ENCODE measurements at places on chromosomes 2 and 18. TPM values are rescaled to one million over a fixed set of nuclear protein-coding genes. Genes with fewer than 3 reads are reported as not detected.
A peak's percentile ranks its signal among the peaks of the same experiment; 100 is the strongest.

DNA sequence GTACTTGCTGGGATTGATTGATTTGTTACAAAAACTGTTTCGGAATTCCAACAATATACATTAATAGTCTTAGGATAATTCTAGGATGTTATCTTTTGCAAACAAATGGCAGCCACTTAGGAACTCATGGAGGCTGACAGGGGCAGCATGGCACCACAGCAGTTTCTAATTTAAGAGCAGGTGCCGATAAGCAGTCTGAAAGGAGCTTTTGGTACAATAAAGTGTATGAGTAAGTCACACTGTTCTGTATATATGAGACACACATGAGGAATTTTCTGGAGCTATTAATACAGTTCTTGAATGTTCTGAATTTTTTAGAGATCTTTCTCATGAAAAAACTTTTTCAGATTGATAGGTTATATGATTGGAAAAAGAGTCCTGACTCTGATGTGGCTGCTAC is 52.2 kb downstream of the EIF5B start:
- DNase-seq = no peak

DNA sequence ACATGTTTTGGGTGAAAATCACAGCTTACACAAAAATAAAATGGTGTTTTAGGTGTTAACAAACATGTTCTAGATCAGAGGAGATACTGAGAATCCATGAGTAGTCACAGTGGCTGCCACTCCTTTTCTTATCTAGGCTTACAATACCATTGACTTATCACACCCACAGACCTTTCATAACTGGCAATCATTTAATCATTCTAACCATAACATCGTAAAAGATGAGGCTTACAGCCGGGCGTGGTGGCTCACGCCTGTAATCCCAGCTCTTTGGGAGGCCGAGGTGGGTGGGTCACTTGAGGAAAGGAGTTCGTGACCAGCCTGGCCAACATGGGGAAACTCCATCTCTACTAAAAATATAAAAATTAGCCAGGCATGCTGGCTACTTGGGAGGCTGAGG is 18.8 kb upstream of the SERPINB5 start:
- DNase-seq = no peak

DNA sequence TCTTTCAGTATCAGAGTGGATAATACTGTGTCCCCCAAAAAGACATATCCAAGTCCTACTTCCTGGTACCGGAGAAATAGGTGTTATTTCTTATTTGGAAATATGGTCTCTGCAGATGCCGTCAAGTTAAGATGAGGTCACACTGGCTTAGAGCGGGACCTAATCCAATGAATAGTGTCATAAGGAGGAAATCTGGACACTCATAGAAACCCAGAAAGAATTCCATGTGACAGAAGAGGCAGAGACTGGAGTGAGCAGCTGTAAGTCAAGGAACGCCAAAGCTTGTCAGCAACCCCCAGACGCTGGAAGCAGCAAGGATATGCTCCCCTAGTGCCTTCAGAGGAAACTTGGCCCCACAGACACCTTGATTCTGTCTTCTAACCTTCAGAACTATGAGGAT is 69.8 kb downstream of the CCBE1 start:
- no peak for DNase-seq

DNA sequence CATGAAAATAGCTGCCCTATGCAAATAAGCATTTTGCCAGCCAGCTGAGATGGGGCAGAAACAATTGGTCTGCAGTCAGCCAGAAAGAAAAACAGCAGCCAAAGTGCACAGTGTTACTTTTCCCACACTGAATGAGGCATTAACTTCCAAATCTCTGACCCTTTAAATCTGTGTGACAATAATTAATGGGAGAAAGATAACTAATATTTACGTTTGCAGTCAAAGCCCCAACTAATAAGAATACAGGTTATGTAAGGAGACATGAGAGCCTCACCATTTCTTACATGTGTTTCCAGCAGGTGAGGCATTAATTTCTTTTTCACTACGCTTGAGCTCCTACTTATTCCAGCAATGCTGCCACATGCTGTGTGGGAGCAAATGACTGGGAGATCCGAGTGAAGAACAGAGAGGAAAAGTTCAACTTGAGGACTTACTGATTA is 339.0 kb downstream of the SATB2 start:
- no peak for DNase-seq

DNA sequence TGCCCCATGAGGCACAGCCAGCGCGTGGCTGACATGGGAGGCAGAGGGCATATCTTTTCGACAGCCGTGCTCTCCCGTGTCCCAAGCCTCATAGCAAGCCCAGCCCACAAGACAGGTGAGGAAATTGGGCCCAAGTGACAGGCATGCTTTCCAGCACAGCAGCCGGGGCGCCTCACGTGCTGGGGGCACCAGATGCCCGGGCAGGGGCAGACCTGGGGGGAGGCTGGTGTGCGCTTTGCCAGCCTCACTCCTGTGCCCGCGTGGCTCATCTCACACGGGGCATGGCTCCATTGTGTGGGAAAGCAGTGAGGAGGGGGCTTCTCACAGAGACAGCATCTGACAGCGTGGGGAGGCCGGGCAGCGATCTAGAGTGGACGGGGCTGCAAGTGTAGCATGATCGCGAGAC is 93.2 kb downstream of the USP40 start:
- DNase-seq = no peak

GRCh38 chr2:149184991-149185390 is 145.4 kb upstream of the LYPD6 start:
- no peak for DNase-seq

- DNase-seq = peak; percentile 81
Measured at GRCh38 chr18:2903006-2903405, 56.2 kb downstream of the EMILIN2 start.

DNA sequence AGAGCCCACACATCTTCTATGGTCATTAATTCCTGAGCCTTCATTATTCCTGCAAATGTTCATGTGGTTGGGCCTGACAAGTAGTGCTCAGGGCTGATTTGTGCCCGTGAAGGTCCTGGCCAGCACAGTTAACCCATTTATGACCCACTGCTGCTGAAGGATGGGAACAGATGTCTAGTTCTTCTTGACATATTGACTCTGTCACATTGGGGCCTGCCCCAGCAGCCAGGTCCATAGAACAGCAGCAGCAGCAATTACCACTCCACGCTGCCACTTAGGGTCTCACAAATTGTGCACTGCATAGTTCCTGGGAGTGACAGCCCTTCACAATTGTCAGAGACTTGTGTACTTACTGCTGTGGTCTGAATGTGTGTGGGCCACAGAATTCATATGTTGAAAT is 442.3 kb upstream of the RGPD4 start:
- no peak for DNase-seq

DNA sequence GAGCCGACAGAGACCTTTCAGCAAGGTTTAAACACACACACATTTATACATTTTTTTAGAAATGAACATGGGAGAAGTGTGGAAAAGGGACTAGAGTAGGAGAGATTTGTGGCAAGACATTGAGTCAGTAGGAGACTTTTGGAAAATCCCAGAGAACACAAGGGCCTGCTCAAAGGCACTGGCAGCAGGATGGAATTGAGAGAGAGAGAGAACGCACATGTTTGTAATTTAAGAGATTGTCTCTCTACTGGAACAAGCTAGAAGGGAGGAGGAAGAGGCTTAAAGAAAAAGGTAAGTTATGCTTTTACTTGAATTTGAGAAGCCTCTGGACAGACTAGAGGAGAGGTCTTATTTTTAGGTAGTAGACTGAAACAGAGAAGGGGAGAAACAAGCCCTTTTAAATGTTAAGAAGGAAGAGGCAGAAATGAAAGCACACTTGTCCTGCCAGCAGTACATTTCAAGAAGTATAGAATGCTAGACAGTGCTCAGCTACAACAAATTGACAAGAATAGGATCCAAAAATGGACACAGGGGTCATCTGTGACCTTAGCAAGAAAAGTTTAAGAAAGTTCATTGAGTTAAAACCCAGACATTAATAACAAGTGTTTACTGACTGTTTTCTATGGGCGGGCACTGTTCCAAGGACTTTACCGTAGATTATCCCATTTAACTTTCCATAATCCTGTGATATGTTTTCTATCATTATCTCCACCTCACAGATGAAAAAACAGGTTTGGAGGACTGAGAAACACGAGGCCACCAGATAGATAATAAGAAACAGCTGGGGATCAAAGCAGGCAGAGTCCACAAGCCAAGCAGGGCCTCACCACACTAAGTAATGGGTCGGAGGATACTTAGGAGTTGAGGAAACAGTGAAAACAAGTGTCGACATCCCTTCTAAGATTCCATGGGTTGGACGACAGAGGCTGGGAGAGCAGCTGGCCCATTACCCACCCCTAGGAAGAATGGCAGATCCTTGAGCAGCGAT is 306.5 kb upstream of the NRP2 start:
- DNase-seq = no peak

DNA sequence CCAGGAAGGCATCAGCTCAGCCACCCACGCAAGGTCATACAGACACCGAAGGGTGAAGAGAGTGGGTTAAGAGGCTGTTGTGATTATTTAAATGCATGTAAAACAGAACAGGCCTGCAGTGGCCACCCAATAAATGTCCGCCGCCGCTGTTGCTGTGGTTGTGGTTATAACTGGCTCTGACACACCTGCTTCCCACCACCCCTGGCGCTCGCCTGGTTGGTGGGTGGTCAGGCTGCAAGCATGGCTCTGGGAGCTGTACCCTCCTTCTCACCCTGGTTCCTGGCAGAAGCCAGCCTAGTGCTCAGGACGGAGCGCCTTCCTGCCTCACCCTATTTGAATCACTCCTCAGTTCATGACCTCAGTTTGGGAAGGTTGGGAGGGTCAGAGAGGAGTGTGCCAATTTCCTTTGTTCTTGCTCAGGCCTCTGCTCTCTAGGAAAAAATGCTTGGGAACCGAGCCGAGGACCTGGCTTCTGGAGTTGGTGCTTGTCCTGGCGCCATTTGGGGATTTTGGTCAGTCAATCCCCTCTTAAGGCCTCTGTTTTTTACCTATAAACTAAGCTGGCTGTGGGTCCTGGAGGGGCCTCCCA is 5.3 kb upstream of the CRYBA2 start:
- DNase-seq = peak; percentile 88

DNA sequence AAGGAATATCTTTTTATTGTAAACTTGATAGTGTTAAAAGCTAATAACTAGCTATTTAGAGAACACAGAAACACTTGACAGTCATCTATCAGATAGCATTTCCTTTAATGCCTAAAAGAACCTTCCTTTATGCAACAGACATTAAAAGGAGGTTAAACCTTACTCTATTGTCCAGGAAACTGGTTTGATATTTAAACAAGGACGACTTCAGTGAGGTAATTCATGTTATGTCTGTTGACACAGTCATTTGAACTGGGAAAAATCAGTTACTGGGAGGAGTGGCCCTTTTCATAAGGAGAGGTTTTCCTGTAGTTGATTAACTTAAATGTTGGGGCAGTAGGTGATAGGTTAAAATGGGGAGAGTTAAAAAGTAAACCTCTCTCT is 6.7 kb downstream of the TGIF1 start:
- DNase-seq = no peak

DNA sequence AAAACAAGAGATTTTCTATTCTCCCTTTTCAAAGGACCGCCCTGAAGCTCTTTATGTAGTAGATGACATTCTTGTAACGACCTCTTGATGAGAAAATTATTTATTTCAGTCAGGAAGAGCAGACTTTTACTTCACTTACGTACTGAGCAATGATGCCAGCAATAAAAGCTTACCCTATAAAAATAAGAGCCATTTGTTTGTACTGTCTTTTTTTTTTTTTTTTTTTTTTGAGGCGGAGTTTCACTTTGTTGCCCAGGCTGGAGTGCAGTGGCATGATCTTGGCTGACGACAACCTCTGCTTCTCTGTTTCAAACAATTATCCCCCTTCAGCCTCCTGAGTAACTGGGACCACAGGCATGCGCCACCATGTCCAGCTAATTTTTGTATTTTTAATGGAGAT is 39.2 kb downstream of the CRIM1 start:
- no peak for DNase-seq

DNA sequence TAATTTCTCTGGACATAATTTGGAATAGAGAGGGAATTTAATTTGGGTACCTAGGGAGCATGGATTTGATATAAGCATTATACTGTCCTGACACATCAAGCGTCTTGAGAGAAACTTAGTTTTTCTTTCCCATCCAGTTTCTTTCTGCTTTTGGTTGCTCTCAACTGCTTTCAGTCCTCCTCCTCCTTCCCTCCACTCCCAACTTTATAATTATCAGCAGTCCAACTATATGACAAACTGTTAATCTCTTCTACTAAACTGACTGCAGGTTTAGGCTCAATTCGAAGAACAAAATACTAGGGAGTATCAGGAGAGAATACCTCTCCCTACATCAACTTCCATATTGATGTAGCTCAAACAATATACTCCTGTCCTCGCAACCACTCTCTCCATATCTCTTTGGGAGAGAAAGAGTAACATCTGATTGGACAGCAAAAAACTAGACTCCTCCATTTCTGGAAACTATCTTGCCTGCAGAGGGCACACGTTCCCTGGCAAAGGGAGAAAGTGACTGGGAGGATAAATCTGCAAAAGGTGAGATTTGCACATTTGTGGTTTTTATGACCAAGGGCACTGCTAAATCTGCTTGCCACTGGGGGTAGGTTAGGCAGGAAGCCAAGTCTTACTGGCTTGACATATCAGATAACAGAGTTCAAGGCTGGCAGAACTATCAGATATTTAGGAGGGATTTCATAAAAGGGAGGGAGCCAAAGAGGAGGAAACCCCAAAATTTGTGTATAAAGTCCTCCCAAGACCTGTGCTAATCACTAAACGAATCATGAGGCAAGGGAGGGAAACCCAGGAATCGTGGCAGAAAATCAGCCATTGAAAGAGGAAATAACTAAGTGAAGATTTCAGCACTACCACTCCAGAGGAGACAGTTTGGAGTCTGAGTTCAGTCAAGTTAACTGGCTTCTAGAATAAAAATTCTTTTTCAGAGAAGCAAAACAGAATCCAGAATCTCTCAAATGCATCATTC is 40.0 kb downstream of the ICA1L start:
- peak; percentile 26 for DNase-seq

GRCh38 chr2:48209214-48209885 is 303.1 kb upstream of the FBXO11 start:
- no peak for DNase-seq

- DNase-seq = no peak
Measured at GRCh38 chr2:226227341-226227740, 572.3 kb downstream of the IRS1 start.

PLCD4 gene
- 1.2 TPM for total RNA-seq

ADGRF3 gene
- total RNA-seq = not detected

FAM110C gene
- total RNA-seq = not detected

DCDC2C gene
- not detected for total RNA-seq

ERFE gene
- 11.1 TPM for total RNA-seq
